ENCODE measurements at places on chromosomes 7 and 10.

DNA sequence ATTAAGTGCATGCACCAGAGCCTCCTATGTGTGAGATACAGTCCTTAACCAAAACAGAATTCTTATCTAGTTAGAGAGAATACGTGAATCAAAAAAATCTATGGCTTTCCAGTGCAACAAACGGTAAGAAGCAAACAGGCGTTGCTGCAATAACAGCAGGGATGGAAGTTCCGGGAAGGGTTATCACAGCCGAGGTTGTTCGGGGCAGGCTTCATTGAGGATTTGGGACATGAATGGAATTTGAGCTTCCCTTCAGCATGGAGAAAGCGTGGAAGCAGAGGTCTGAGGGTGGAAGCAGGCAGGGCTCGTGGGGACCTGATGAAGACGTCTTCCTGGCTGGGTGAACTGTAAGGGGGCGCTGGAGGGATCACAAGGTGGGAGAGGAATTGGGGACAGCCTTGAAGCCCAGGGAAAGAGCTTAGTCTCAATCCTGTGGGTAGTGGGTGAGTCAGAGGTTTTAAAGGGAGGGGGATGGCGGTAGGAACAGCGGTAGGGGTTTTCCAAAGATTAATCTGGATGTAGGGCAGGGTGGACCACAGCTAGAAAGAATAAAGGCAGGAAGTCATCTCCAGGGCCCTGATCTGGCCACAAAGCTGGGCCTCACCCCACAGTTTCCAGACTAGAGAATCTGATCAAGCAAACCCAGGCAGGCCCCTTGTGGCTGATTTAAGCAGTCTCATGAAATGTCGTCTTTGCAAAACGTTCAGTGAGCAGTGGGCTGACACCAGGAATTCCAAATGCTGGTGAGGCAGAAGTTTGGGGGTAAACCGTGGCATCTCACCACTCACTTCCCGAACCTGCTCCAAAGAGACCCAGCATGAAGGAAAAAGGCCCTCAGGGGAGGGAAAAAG lies 65.1 kb downstream of the CALML3 start:
- DNase-seq: peak; percentile 65

DNA sequence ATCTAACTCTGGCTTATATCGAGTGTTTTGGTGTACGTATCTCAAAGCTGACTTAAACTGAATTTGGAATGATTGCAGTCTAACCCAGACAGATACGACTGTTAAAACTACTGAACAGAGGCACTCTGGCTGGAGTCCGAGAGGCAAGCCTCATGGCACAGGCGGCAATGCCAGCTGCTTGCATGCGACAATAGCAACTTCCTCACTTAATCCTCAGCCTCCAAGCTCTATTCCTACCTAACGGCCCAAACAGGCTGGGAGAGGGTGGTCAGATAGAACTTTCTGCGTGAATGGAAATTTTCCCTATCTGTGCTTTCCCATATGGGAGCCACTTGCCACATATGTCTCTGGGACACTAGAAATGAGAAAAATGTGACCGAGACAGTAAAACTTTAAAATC lies 292.0 kb upstream of the KLF6 start:
- no peak for DNase-seq

GRCh38 chr10:33329178-33329577 lies 5.3 kb downstream of the NRP1 start:
- no peak for DNase-seq

DNA sequence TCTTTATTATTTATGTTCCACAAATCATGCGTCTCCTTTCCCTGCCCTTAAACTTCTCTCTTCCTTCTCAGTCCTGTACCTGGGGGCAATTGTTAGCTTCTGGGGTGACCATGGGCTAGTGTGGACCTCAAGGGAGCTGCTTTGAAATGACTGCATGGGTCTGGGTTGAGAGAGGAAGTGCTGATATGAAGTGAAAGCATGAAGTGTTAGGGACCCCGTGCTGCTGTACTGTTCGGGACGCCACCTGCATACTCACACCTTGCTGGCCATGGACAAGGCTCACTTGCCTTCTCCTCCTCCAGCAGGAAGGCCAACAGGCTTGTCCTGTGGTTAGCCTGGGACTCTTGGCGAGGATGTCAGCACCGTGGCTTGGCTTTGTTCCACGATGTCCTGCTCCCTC lies 56.7 kb downstream of the MTPN start:
- no peak for DNase-seq

DNA sequence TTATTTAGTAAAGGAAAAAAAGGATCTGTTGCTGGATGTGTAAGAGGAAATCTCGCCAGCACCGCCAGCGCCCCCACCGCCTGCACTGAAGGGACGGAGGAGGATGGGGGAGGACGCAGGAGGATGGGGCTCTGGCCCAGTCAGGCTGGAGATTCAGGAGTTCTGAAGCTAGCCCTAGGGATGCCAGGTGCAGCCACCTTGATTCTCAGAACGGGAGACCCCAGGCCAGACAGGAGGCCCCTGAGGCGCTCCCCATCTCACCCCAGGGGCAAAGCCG lies 1.3 kb downstream of the CAMK2B start:
- DNase-seq: no peak

DNA sequence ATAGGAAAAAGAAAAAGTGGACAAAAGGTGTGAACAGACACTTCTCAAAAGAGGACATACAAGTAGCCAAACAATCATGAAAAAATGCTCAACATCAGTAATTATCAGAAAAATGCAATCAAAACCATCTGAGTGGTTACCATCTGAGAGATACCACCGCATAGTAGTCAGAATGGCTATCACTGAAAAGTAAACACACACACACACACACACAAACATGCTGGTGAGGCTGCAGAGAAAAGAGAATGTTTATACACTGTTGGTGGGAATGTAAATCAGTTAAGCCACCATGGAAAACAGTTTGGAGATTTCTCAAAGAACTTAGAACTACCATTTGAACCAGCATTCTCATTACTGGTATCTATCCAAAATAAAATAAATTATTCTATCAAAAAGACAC lies 145.7 kb downstream of the CYP26A1 start:
- DNase-seq: no peak

GRCh38 chr7:87735360-87735759 lies 107.2 kb downstream of the RUNDC3B start:
- DNase-seq: peak; percentile 1

GRCh38 chr7:153808117-153808516 lies 244.1 kb upstream of the DPP6 start:
- DNase-seq: no peak

- DNase-seq: no peak
These were observed 6.2 kb upstream of the PIK3CG start for GRCh38 chr7:106858618-106859532.

DNA sequence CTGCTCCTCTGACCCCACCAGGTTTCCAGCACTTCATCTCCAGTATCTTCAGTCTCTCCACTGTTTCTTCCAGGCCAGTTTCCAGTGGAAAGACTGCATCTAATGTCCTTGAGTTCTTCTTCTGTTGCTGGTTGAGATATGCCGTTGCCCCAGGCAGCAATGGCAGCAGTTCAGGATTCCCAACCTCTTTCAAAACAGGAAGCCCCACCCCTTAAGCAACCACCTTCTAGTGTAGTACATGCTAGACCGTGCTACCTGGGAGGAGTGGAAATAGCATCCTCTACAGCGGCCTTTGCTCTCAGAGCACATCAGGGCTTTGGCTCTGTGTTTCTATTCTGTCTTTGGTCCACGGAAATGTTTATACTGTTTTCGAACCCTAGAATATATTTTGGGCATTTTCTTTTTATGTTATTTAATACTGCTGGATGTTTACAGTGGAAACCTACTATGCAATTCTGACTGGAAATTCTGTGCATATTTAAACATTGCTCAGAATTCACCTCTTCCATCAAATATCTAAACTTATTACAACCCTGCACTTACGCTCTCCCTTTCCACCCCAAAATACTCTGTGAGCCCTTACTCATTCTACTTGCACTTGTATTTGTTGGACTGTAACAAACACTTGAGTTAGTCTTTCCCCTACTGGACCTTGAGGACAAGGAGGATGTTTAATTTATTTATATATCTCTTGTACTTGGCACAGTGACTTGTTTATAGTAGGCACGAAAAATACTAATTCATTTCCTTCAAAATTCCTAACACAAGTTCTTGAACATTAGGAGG lies 8.5 kb upstream of the BPGM start:
- DNase-seq: no peak

- DNase-seq: no peak
These were observed 536.5 kb downstream of the PTPRN2 start for GRCh38 chr7:158050978-158051651.

GRCh38 chr10:132506711-132507408 lies 30.7 kb upstream of the INPP5A start:
- DNase-seq: peak; percentile 38

GRCh38 chr7:1642291-1642731 lies 27.8 kb upstream of the ELFN1 start:
- DNase-seq: no peak

DNA sequence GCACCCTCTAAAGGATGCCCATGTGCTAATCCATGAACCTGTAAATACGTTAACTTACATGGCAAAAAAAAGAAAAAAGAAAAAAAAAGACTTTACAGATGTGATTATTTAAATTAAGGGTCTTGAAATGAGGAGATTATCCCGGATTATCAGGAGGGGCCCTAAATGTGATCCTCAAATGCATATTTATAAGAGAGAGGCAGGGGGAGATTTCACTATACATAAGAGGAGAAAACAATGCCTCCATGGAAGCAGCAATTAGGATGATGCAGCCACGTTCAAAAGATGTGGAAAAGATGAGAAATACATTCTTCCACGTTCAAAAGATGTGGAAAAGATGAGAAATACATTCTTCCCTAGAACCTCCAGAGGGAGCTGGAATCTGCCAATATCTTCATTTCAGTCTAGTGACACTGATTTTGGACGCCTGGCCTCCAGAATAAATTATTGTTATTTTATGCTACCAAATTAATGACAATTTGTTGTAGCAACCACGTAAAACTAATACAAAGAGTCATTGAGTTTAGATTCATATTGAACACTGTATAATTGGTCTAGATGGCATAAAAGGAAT lies 328.4 kb upstream of the GNAI1 start:
- DNase-seq: peak; percentile 34

DNA sequence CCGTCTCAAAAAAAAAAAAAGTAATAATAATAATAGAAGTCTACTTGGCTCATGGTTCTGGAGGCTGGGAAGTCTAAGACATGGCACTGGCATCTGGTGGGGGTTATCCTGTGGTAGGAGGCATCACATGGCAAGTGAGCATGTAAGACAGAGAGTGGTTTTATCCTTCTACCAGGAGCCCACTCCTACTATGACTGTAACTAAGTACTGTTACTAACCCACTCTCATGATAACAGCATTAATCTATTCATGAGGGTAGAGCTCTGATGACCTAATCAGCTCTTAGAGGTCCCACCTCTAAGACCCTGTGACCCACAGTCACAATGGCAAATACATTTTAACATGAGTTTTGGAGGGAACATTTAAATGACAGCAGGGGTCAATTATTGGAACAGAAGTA lies 43.3 kb upstream of the NRF1 start:
- DNase-seq: no peak

GRCh38 chr7:28738412-28738811 lies 219.7 kb downstream of the TRIL start:
- DNase-seq: no peak

DNA sequence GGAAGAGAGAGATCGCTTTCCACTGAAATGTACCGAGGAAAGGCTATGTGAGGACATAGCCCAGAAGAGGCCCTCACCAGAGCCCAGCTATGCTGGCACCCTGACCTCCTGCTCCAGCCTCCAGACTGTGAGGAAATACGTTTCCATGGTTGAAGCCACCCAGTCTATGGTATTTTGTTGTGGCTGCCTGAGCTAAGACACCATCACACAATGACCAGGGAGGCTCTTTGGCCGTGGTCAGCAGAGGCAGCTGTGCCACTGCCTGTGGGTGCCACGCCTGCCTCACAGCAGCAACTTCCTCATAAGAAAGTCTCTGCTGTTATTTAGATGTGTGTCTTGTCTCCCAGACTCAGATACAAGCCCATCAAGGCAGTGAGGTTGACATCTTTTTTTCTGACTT lies 182.7 kb upstream of the PLXNA4 start:
- no peak for DNase-seq

DNA sequence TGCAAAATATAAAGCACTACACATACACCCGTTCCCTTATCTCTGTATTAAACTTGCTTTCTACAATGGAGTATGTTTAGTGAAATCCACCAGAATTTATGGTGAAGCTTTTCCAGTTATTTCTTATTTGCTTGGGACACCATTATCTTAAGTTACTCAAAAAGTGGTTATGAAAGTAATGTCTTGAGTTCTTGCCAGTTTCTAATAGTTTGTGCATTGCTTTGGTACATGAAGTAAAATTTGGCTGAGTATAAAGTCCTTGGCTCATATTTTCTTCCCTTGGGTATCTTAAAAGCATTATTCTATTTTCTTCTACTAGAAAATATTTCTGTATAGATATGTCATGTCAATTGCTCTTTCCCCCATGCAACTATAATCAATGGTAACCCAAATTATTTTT lies 85.2 kb downstream of the POLR1F start:
- no peak for DNase-seq

- no peak for DNase-seq
These were observed 296.2 kb upstream of the MGMT start for GRCh38 chr10:129170812-129171211.

- DNase-seq: peak; percentile 56
These were observed 402.4 kb downstream of the HGF start for GRCh38 chr7:81367326-81367931.

Data from EL (cell line).